Natural killer cell (primary cell): ENCODE measurements at places on chromosomes 5 and 9.

DNA sequence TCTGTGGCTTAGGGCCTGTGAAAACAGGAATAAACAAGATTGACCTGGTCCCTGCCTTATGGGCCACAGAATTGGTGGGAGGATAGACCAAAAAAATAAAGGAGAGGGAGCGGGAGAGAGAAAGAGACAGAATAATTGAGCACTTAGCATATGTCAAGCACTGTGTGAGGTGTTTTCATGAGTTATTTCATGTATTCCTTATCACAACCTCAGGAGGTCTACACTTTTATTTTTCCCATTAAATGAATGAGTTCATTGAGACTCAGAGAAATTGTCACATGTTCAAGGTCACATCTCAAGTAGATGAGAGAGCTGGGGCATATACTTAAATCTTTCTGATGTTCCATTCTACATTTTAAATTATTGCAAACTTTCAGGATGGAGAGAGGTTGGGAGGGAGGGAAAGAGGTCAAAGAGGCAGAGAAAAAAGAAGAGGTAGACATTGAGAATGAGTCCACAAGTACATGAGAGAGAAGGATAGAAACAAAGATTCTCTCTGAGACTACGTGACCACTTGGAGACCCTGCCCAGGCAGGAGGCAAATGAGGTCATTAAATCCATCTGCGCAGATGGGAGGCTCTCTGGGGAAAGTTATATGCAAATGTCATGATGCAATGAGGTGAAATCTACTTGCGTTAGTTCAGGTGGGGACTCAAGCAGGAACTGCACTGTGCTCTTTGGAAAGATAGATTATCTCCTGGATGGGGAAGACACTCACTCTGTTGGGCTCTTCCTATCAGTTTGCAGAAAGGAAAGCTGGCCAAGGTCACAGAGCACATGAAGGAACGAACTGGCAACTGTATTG, 241.5 kb downstream of the PAPPA start:
- no peak for DNase-seq
- H3K27me3 ChIP-seq = no peaks in the 10 kb centered on the region
- H3K27ac ChIP-seq = no peak overlapping the region
- H3K36me3 ChIP-seq = no peaks in the 10 kb centered on the region
- H3K4me3 ChIP-seq = no peak overlapping the region
- H3K4me1 ChIP-seq = no peaks in the 10 kb centered on the region

DNA sequence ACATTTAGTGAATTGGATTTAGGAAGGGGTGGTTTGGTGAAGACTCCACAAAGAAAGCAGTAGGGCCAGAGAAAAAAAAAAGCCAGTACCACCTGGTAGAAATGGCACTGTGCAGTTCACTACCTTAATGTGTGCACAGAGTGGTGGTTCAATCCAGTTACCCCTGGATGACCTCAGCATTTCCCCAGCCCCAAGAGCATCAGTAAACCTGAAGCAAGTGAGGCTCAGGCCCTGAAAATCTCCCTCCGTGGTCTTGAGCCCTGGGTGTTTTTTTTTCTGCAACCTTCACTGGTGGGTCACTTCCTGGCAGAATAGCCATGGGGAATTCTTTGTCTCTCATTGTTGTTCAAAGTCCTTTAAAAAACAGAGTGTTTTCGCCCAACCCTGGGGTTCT, 202.9 kb downstream of the GADD45G start:
- H3K27me3 ChIP-seq = no peaks in the 10 kb centered on the region
- no peaks in the 10 kb centered on the region for H3K4me1 ChIP-seq
- no peak overlapping the region for H3K4me3 ChIP-seq
- no peaks in the 10 kb centered on the region for H3K36me3 ChIP-seq
- H3K27ac ChIP-seq = no peak overlapping the region

- H3K36me3 ChIP-seq = no peaks in the 10 kb centered on the region
- DNase-seq = no peak
- no peak overlapping the region for H3K4me3 ChIP-seq
- H3K27ac ChIP-seq = no peak overlapping the region
- peaks cover 2% of the 10 kb centered on the region for H3K27me3 ChIP-seq
Measured at GRCh38 chr5:575636-576035, 36.5 kb upstream of the CEP72 start.

GRCh38 chr5:75363111-75363510, 26.1 kb downstream of the HMGCR start:
- H3K27me3 ChIP-seq = no peaks in the 10 kb centered on the region
- DNase-seq = no peak
- peaks cover 39% of the 10 kb centered on the region for H3K36me3 ChIP-seq
- no peaks in the 10 kb centered on the region for H3K4me1 ChIP-seq
- H3K27ac ChIP-seq = no peak overlapping the region
